ENCODE measurements at places on chromosomes 2 and 18.
A peak's percentile ranks its signal among the peaks of the same experiment; 100 is the strongest.

DNA sequence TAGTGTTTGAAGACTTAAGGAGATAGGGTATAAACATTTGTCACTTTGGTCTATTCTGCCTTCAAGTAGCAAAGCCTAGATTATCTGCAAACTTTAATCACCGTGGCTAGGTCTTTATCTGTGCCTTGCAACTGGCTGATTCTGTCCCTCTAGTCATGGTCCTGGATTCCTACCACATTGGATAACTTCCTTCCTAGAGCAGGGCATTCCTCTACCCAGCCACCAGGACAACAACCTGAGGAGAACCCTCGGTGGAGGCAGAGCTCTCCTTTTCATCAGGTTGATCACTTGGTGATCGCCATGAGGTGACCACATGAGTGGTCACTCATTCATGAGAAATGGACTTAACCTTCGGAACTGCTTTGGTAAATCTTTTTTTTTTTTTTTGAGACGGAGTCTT lies 25.3 kb upstream of the PTPRM start:
- DNase-seq: no peak

GRCh38 chr2:126368758-126369157 lies 287.2 kb upstream of the GYPC start:
- no peak for DNase-seq

- DNase-seq: peak; percentile 35
These were observed 8.9 kb downstream of the TFPI start for GRCh38 chr2:187545238-187545751.

DNA sequence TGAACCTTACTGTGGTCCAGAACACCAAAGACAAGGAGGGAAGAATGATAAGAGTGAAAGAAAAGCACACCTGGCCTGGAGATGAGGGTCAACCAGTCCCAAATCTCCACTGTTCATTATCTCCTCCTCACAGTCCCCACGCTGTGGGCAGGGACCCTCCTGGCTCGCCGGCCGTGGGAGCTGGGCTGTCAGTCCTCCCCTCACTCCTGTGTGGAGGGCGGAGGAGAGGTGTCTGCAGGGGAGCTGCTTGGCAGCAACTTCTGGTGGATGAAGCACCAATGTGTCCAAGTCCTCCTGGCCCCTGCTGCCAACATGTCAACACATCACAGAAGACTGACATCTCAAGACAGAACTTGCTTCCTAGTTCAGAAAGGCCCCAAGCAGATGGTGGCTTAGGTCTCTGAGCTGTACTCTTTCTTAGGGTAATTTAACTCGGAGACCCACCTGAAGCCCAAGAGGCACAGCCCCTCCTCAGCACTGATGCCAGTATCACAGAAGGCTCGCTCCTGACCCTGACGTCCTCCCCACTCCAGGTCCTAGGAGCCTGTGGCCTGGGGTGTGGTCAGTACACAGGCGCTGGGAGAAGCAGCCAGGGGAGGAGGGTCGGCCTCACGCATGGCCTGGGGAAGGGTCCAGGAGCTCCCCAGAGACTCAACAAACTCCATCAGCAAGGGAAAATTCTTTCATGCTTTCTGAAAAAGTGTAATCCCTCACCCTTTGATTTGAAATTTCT lies 54.5 kb downstream of the PARD6G start:
- no peak for DNase-seq

DNA sequence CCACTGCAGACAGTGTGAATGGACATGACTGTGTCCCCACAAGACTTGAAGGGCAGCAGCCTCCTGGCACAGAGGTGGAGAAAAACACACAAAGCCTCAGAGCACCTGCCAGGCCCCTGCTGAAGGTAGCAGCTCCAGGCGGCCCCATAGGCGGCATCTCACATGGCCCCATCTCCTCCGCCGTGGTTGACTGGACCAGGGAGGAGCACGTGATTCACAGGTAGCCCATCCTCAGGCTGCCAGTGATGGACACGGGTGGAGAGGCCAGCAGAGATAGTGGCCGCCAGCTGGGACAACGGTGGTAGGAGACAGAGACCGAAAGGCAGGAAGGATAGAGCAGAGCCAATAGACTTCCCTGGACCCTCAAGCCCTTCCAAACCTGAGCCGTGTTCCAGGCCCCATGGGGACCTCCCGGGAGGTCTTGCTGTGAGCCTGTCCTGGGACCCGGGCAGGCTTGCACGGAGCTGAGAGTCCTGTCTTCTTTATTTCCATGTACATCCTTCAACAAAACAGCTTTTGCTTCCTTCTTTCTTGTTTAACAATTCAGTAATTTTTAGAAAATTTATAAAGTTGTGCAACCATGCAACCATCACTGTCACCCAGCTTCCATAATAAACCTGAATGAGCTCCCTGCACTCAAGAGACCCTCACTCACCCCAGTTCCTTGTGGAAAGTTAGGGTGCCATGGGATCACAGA lies 26.9 kb downstream of the GPR55 start:
- DNase-seq: no peak

- DNase-seq: peak; percentile 89
These were observed 5.0 kb downstream of the ACTR2 start for GRCh38 chr2:65232636-65233035.

DNA sequence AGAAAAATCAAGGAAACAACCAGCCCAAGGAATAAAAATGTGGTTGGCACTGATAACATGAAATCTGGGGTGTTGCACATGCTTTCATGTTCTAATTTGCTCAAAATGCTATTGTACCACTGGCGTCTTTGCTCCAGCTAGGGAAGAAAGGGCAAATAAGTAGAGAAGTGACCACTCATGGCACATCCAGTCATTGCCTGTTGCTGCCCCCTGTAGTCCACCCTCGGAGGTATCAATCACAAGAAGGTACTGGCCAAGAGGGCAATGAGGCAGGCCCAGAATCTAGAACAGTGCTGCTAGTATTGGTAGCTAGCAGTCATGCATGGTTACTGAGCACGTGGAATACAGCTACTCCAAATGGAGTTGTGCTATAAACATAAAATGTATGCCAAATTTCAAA lies 213.4 kb downstream of the CDCA7 start:
- peak; percentile 42 for DNase-seq

- DNase-seq: no peak
These were observed 265.8 kb upstream of the CYRIA start for GRCh38 chr2:16931441-16931840.

- no peak for DNase-seq
These were observed 91.5 kb downstream of the TEX51 start for GRCh38 chr2:126990200-126990599.

DNA sequence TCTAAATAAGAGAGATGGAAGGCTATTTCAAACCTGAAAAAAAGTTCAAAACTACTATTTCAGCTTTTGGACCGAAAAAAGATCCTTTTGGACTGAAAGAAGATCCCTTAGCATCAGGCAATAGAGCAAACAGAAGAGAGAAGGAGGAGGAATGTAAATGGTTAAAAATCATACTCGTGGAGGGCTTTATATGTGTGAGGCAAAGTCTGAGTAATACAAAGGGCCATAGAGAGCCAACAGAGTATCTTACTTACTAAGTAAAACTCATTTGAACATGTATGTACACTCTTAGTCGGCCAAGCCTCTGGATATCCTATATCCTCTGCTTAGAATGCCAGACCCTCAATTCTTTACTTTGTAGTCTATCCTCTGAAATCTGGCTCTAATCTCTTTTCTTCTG lies 55.7 kb downstream of the ITSN2 start:
- peak; percentile 11 for DNase-seq

DNA sequence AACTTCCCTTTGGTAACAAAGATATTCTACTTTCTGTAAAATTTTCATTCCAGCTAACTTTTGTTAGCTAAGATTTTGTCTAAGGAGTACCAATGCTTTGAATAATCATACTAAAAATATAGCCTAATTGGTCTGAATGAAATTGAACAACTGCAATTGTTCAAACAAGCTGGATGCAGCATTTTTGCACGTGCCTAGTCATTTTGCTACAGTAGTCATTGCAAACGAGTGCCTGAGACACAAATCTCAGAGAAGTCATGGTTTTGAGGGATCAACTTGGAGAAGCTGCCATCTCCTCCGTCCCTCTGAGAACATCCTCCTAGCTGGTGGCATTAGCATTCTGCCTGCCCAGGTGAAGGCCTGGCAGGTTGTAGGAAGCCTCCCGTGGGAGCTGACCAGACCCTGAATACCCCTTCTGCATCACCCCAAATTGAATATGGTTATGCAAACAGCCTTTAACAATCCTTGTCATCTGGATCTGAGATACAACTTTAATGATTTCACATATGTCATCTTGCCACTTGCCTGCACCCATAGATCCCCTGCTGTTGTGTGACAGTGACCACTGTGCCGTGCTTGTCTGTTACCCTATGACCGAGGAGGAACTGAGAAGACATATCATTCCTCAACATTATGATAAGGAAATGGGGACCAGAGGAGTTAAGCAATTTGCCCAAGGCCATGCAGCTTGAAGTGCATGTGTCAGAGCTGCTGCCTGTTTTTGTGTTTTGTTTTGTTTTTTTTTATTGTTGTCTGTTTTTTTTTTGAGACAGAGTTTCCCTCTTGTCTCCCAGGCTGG lies 29.1 kb upstream of the MGAT4A start:
- no peak for DNase-seq

DNA sequence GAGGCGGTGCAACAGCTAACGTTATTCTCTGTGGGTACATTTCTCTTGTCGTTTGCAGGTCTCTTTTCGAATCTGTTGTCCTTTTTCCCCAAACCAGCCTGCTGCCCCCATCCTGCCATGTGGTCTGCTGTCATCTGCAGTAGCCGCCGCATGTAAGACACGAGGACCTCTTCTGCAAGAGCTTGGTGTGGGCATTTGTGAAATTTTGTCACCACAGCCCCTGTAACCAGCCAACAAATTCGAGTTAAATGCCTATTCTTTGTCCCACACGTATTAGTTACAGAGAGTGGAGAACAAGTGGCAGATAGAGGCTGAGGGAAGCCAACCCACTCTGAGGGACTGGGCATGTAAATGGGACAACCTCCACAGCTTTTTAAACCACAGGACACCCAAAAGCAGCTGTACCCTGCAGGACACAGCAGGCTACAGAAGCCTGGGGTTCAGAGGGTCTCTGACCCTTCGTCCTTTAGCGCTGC lies 35.0 kb downstream of the ITGA6 start:
- no peak for DNase-seq

DNA sequence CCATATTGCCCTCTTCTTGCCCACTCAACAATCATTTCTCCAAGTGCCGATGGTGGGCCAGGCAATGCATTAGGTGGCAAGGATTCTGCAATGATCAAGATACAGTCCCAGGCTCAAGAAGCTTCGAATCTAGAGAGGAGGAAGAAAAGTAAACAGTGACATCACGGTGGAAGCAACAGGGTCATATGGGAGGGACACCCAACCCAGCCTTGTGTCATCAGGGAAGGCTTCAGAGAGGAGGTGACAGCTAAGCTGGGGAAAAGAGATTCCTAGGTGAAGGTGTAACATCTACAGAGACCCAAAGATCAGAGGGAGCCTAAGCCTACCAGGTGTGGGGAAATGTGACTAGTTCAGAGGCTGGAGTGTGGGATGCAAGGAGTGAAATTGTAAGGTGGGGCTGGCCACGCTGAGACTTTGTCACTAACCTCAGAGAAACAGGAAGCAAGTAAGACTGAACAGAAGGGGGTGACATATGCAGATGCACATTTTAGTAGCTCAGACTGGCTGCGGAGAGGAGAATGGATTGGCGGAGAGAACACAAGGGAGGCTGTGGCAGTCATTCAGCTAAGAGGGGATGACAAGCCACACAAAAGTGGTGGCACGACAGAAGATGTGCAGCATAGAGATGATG lies 104.9 kb downstream of the ANKRD44 start:
- DNase-seq: no peak

DNA sequence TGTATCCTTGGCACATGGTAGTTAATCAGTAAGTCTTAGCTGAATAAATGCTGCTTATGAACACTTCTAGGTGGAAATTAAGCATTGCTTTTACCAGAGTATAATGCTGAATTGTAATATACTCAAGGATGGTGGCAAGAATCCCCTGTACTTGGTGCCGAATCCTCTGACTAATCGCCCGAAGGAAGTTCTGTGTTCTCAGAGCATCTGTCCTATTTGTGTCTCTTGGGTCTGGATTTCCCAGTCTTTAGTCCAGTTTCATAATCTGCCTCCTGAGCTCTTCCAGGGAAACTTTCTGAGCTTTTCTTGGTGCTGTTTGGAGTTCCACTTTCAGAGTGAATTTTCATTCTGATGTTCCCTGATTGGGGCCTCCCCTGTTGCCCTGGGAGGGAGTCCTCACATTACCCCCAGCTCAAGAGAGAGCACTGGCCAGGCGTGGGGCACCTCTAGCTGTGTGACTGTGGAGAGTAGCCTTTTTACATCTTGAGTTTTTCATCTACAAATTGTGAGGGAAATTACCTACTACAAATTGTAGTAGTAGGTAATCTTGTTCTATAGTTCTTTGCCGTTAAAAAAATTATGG lies 144.9 kb downstream of the LTBP1 start:
- DNase-seq: no peak

- peak; percentile 20 for DNase-seq
These were observed 42.3 kb upstream of the FAM136A start for GRCh38 chr2:70344195-70344594.

DNA sequence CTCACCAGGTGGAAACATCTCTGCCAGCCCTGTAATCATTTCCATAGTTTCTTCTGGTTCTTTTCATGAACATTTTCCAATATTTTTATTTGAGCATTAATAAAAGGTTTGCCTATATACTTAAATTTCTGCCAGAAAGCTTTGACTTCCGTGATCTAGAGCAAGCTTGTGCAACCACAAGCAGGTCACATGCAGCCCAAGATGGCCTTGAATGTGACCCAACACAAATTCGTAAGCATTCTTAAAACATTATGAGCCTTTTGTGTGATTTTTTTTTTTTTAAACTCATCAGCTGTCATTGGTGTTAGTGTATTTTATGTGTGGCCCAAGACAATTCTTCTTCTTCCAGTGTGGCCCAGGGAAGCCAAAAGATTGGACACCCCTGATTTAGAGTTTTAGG lies 51.6 kb downstream of the NEDD4L start:
- DNase-seq: no peak

- no peak for DNase-seq
These were observed 140.3 kb downstream of the NDUFA10 start for GRCh38 chr2:239884875-239885274.

GRCh38 chr2:25615920-25616319 lies 57.5 kb downstream of the DTNB start:
- DNase-seq: no peak

DNA sequence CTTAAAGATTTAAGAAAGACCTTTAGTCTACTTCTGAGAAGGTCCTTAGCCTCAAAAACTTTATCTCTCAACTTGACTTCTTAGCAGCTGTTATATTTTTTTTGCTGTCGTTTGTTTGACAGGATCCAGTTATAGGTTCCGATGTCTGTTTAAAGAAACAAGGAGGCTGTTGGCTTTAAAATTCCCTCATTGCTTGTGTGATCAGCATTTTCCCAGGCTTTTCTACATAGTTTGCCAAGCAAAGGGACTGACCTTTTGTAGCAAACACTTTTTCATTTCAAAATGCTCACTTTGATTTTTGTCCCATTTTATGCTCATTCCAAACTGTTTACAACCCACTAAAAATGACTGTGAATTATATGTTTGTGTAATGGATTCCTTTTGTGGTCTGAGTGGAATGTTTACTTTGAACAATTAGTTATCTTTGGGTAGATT lies 394.9 kb downstream of the ARHGAP15 start:
- peak; percentile 38 for DNase-seq

DNA sequence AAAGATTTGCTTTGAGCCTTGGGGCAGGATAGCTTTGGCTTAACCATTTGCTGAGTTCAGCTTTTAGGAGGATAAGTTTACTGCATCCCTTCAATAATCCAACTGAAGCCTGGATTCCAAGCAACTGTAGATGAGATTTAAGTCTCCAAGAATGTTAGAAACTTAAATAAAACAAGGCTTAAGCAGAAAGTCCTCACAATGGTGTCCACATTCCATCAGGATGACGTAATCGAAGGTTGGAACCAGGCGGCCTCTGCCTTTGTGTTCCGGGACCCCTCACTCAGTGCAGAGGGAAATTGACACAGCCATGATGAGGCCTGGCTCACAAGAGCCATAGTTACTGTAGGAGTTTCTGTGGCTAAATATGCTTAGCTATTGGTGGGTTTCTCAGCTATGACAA lies 260.4 kb downstream of the LPIN1 start:
- peak; percentile 60 for DNase-seq
